CD4-positive, alpha-beta memory T cell (primary cell): ENCODE measurements at places on chromosomes 4 and X.

- DNase-seq = no peak
Measured at GRCh38 chr4:2691952-2692435, 64.1 kb downstream of the TNIP2 start.

- no peak for DNase-seq
Measured at GRCh38 chrX:150436195-150436594, 73.1 kb downstream of the MAMLD1 start.

DNA sequence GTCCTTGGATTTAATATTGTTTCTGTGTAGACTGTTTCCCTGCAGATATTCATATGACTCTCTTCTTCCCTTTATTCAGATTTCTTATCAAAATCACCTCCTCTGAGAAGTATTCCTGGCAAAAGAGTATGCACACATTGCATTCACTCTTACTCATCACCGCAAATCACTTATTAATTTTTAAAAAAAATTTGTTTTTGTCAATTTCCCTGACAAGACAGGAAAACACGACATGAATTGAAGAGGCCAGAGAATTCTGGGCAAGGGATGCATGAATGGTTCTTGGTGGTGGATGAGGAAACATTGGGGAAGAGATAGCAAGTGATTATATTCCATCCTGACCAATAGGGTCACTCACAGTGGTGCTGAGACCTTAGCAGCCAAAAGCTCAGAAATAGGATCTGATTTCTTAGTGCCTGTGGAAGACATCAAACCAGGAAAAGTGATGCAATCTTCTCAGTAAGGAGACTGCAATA lies 522.5 kb upstream of the AGA start:
- DNase-seq = no peak

DNA sequence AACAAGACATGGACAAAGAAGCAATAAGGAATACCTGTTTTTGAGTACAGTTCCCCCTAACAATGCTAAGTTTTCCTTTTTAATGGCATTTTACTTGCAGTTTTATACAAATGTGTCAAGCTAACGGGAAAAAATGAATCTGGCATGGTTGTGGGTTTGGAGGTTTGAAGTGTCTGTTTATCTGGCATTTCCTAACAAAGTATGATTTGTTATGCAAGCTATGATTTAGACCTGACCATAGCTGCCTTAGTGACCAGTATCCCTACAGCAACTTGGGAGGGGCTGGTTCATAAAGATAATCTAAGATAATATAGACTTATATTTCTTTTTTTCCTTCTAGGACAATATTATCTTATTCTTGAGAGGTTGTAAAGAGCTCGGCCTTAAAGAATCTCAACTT lies 60.6 kb downstream of the LIMCH1 start:
- no peak for DNase-seq

- no peak for DNase-seq
Measured at GRCh38 chr4:118032691-118033090, 1.6 kb upstream of the NDST3 start.

DNA sequence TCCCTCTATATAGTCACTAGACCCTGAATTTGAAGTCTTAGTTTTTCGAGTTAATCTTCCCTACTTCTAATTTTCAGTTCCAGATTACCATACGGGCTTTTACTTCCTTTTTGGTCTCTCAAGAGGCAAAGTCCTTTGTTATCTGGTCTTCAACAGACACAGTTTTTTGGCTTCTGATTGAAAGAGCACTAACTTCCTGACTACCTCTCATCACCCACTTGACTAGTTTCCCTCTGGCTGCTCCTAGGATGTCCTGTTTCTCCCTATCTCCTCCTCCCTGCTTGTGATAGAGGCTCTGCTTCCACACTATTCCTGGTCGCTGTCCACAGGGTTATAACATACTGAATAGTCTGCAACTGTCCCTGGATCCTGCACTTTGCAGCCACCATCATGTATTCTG lies 16.7 kb upstream of the WDR44 start:
- DNase-seq = no peak

- no peak for DNase-seq
Measured at GRCh38 chrX:101357166-101357795, 8.7 kb upstream of the TIMM8A start.

DNA sequence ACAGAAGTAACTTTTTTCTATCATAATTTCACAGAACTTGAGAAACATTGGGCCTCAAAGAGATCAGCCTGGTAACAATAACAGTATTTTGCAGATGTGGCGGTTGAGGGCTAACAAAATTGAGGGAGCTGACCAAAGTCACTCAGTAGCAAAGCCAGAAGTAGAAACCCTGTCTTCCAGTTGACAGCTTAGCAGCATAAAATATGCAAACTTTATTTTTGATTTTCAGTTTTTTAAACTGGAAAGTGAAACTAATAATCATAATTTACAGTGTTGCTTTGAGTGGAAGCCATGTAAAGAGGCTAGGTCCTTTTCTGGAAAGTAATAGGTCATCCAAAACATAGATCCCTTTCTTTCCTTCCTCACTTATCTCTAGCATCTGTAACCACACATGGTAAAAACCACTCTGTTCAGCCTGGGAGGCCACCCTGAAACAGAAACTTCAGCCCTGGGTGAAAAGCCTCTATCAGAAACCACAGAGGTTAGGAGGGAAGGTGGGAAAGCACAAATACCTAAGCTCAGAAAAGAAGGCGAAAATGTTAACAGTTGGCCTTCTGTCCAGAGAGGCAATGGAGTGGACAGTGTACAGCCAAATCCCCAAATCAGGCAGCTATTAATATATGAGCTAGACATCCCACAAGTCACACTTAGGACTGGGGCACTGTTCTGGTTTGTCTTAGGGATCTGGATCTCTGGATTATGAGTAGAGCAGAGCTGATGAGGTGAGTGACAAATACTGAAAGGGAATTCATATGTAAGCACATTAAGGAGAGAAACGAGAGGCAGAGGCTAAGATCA lies 61.1 kb upstream of the ARSJ start:
- no peak for DNase-seq

DNA sequence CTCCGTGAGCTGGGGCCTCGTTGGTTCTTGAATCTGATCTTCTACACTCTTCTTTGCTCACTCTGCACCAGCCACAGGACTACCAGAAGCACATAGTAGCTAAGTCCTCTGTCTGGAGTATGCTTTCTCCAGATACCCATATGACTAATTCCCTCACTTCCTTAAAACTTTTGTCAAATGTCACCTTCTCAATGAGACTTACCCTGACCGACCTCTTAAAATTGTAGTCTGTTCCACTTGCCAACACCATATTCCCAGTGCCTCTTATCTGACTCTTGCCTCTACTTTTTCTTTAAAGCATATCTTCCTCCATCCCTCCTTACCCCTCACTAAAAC lies 10.0 kb downstream of the PARM1 start:
- DNase-seq = no peak

GRCh38 chr4:80462621-80463091 lies 127.1 kb downstream of the CFAP299 start:
- no peak for DNase-seq

DNA sequence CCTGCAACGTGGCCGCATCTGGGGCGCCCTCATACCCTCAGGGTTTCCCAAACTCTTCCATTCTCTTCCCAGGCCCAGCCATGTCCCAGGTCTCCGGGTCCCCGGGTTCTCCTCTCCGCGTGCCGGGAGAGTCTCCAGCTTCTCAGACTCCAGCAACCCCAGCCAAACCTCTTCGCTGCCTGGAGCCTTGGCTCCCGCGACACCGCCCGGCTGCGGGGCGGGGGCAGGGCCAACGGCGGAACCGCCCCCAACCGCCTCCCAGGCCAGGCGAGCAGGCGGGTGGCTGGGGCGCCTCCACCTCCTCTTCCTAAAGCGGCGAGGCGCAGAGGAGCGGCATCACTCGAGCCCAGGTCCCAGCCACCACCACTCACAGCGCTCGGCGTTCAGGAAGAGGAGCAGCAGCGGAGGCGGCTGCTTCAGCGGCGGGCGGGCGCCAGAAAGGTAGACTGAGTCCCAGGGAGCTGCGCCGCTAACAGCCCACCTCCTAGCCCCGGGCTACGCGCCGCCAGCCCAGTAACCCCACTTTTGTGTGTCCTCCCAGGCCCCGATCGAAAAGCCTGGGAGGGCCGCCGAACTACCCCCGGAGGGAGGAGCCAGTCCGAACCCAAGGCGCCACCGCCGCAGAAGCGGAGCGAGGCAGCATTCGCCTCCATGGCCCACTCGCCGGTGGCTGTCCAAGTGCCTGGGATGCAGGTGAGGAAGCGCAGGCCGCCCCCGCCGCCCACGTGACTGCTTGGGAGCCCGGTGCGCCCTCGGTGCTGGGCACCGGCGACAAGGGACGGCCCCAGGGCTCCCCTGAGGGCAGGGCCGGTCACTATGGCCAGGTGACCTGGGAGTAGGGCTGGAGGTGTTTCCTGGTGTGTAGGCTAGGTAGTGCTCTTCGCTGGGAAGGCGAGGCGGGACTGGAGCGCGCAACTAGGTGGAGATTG lies at the start of gene STK26:
STK26 (plus strand) TSS at position 336 of the 929 bp plus-strand sequence; CDS start at position 652, 316 bp downstream.
- peak; percentile 75 for DNase-seq

DNA sequence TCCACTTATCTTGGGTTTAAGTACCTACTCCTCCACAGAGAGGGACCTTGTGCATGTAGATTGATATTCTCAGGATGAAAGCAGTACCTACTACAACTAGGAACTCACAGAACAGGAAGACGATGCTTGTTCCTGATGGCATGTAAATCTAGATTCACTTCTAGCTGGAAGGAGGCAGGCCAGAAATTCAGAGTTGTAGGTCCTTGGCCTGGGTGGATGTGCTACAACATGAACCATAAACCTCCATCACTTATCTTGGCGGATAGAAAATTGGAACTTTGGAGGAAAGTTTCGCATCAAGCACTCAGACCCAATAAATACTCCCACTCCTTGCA lies 9.3 kb upstream of the SMIM20 start:
- DNase-seq = no peak

- DNase-seq = peak; percentile 64
Measured at GRCh38 chr4:82213485-82214417, 160.0 kb downstream of the HNRNPD start.

- no peak for DNase-seq
Measured at GRCh38 chr4:150501009-150501727, 80.8 kb upstream of the MAB21L2 start.

DNA sequence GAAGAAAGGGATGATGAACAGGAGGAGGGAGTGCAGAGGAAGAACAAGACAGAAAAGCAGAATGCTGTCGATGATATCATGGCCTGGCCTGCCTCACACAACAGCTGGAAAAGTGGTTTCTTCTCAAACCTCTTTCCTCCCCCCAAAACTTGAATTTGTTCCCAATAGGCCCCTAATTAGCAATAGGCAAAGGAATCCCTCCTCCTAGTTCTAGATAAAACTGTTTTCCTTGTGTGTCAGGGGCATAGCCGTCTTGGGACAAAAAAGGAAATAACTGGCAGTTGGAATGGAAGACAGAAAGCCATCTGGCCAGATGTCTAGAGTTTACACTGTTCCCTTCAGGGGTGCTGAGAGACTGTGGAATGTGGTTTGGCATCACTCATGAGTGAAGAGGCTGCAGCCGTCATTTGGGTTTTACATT lies 177.8 kb upstream of the C1QTNF7 start:
- DNase-seq = no peak

DNA sequence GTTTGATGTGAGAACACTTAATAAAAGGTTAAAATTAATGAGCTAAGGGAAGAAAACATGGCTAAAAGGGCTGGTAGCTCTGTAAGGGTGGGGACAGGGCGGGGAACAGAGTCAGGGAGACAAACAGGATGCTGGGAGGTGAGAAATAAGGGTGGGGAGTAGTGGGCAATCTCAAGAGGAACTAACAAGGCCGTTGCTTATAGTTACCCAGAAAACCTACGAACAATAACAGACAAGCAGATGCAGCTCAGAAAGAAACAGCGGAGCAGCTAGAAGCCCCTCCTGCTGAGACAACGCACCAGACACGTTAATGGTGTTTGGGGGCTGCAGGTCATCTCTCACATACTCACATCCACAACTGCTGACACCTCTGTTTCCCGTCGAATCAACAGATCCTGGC lies 9.7 kb upstream of the KLF3 start:
- peak; percentile 82 for DNase-seq

DNA sequence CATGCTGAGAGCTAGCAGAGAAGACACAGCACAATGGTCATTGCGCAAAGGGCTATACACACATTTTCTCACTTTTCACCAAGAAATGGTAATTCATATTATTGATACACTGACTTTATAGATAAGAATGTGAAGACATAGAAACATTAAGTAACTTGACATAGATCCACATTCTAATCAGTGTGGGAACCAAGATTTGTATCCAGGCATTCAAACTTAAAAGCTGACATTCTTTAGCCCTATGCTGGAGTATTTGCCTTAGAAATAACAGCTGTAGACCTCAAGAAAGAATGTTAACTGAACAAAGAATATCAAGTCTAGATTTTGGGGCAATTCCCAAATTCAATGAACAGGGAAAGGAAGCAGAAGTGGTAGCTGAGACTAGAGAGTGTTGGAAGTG lies 384.8 kb downstream of the IL15 start:
- no peak for DNase-seq

- DNase-seq = no peak
Measured at GRCh38 chr4:52840531-52841370, 21.4 kb upstream of the RASL11B start.

GRCh38 chr4:1151541-1151940 lies 20.8 kb downstream of the SPON2 start:
- no peak for DNase-seq

GRCh38 chrX:130184857-130185256 lies 13.1 kb downstream of the RAB33A start:
- DNase-seq = no peak

DNA sequence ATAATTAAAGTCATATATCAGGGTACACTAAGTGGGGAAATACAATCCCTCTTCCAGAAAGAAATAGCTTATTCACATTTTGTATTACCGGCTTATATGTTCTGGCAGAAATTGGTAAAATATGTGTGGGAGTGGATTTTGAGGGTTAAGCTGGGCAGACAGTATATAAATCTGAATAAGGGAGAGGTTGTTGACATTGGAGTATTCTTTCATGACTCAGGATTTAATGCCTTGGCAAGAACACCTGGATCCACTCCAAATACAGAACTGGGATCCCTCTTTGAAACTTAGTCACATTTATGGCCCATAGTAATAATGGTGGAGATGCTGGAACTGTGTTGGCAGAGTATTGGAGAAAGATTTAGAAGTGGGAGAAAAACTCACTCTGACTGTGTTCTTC lies 54.3 kb upstream of the TET2 start:
- DNase-seq = no peak

GRCh38 chr4:146004730-146005129 lies 66.1 kb upstream of the ZNF827 start:
- DNase-seq = no peak
